ENCODE measurements at places on chromosomes 16 and 17.

DNA sequence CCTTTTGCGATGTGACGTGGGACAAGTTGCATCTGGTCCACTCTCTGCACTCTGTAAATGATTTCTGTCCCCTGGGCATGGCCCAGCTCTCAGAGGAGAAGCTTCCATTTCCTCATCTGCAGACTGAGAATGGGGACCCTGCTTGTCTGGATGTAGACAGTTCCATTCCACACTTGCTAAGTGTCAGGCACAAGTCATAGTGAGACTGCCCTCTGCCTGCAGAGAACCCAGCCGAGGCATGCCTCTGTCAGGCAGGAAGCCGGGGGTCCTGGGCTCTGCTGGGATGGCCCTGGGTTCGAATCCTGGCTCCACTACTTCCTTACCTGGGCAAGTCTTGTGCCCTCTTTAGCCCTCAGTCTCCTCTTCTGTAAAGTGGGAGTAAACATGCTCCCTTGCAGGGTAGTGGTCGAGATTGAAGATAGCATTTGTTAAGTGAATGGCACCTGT lies 4.1 kb downstream of the MAP2K3 start:
- DNase-seq: no peak

GRCh38 chr17:37671824-37672547 lies 28.7 kb upstream of the DDX52 start:
- peak; percentile 97 for DNase-seq

GRCh38 chr16:20938426-20938825 lies 37.9 kb downstream of the LYRM1 start:
- peak; percentile 41 for DNase-seq

DNA sequence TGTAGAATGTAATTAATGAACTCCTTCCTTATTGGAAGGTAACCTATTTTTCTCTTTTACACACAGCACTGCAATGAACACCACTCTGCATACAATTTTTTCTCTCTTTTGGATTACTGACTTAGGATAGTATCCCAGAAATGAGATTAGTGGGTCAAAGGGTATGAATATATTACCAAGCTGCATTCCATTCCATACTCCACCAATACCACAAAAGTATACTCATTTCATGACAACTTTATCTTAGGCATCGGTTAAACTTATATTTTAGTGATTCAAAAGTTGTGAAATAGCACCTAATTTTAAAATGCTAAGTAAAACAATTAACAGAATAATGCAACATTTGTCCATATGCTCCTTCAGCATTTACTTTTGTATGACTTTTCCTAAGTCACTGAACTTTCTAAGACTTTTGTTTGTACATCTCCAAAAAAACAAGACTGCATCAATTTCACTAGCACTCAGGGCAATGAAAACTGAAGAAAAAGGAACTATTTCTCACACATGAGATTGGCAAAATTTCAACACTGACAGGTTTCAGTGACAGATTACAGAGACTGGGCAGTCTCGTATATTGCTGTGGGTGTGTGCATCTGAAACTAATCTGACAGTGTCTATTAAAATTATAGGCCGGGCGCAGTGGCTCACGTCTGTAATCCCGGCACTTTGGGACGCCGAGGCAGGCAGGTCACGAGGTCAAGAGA lies 32.1 kb downstream of the HELZ start:
- no peak for DNase-seq

GRCh38 chr17:80949451-80950421 lies 41.9 kb upstream of the CHMP6 start:
- no peak for DNase-seq

GRCh38 chr17:39618956-39619785 lies 7.6 kb upstream of the PPP1R1B start:
- no peak for DNase-seq

GRCh38 chr17:81253358-81254131 lies 14.4 kb downstream of the NDUFAF8 start:
- no peak for DNase-seq

GRCh38 chr16:11285842-11286241 lies 4.7 kb upstream of the PRM1 start:
- DNase-seq: no peak
